ENCODE measurements at places on chromosomes 7 and 10. TPM values are rescaled to one million over a fixed set of nuclear protein-coding genes. Genes with fewer than 3 reads are reported as not detected.

HKDC1 gene
- not detected for total RNA-seq

WDR91 gene
- 3.1 TPM for total RNA-seq

PRRT4 gene
- not detected for total RNA-seq

ARPC1A gene
- total RNA-seq, result 206 TPM

NPTX2 gene
- total RNA-seq, result 0.60 TPM

SPDYE11 gene
- not detected for total RNA-seq

PPP1R17 gene
- not detected for total RNA-seq

POU6F2 gene
- total RNA-seq, result not detected

OR6B1 gene
- not detected for total RNA-seq

SDK1 gene
- total RNA-seq, result 0.20 TPM

TBRG4 gene
- total RNA-seq, result 73.6 TPM

PILRA gene
- not detected for total RNA-seq

NME8 gene
- not detected for total RNA-seq

HABP2 gene
- total RNA-seq, result not detected

GPR26 gene
- not detected for total RNA-seq

FBXO24 gene
- not detected for total RNA-seq

MBL2 gene
- total RNA-seq, result not detected

UTF1 gene
- not detected for total RNA-seq

NPFFR1 gene
- total RNA-seq, result not detected

NFE2L3 gene
- total RNA-seq, result 52.9 TPM

KCNIP2 gene
- not detected for total RNA-seq

POLR2J2 gene
- total RNA-seq, result not detected

TRPV5 gene
- not detected for total RNA-seq

CFAP70 gene
- total RNA-seq, result 0.05 TPM

EPHA1 gene
- total RNA-seq, result 0.07 TPM

ASB15 gene
- not detected for total RNA-seq

ORC5 gene
- total RNA-seq, result 19.1 TPM

LRRC4 gene
- total RNA-seq, result 0.60 TPM

TLL2 gene
- total RNA-seq, result 0.27 TPM

SH2B2 gene
- total RNA-seq, result 3.5 TPM

SMKR1 gene
- total RNA-seq, result 1.2 TPM

ZP3 gene
- total RNA-seq, result 0.60 TPM

ABHD11 gene
- 17.5 TPM for total RNA-seq

MYOF gene
- 256 TPM for total RNA-seq

SDHAF3 gene
- total RNA-seq, result 8.1 TPM

GTF2IRD2 gene
- total RNA-seq, result 7.5 TPM

CPA2 gene
- total RNA-seq, result not detected

ACBD7 gene
- 3.3 TPM for total RNA-seq

ITGB8 gene
- 0.34 TPM for total RNA-seq

TCAF1 gene
- 26.8 TPM for total RNA-seq

FFAR4 gene
- not detected for total RNA-seq

RNF133 gene
- 0.15 TPM for total RNA-seq

EVX1 gene
- total RNA-seq, result not detected

SCART1 gene
- total RNA-seq, result 0.25 TPM

PVRIG gene
- total RNA-seq, result not detected

CFTR gene
- 1.7 TPM for total RNA-seq

GPR37 gene
- not detected for total RNA-seq

NPC1L1 gene
- total RNA-seq, result not detected

TECTB gene
- total RNA-seq, result not detected

CLDN3 gene
- total RNA-seq, result 1.2 TPM

NEURL1 gene
- 0.10 TPM for total RNA-seq

CNNM1 gene
- not detected for total RNA-seq

C7orf57 gene
- 0.15 TPM for total RNA-seq

TRIM50 gene
- total RNA-seq, result not detected
